ENCODE measurements at places on chromosomes 4 and X. TPM values are rescaled to one million over a fixed set of nuclear protein-coding genes. Genes with fewer than 3 reads are reported as not detected.

BMX gene
- total RNA-seq, result not detected

CLDN24 gene
- total RNA-seq, result not detected

DUSP21 gene
- total RNA-seq, result not detected

MAGEA10 gene
- not detected for total RNA-seq

CXCL11 gene
- 0.13 TPM for total RNA-seq

SGMS2 gene
- total RNA-seq, result 19.3 TPM

BRS3 gene
- not detected for total RNA-seq

ZC4H2 gene
- total RNA-seq, result 1.8 TPM

MMRN1 gene
- not detected for total RNA-seq

STK32B gene
- 14.9 TPM for total RNA-seq

LIMCH1 gene
- 34.0 TPM for total RNA-seq

ADAM29 gene
- total RNA-seq, result not detected

ANOS1 gene
- 0.20 TPM for total RNA-seq

TMPRSS11D gene
- total RNA-seq, result not detected

CCDC110 gene
- 0.34 TPM for total RNA-seq

FGF5 gene
- total RNA-seq, result 0.13 TPM

ASMT gene
- total RNA-seq, result 0.44 TPM

SPANXD gene
- total RNA-seq, result not detected

XAGE1B gene
- total RNA-seq, result 189 TPM

ARMCX4 gene
- 0.93 TPM for total RNA-seq

RRH gene
- total RNA-seq, result not detected

MID2 gene
- total RNA-seq, result 6.4 TPM

CNGA1 gene
- not detected for total RNA-seq

CPE gene
- total RNA-seq, result 2.3 TPM

CXCL8 gene
- 9.0 TPM for total RNA-seq

EXOC1L gene
- not detected for total RNA-seq

CT83 gene
- not detected for total RNA-seq

QRFPR gene
- not detected for total RNA-seq

PIR gene
- total RNA-seq, result 52.4 TPM

GYPA gene
- not detected for total RNA-seq

IL9R gene
- 0.19 TPM for total RNA-seq

CXCL5 gene
- 35.3 TPM for total RNA-seq

ITIH6 gene
- total RNA-seq, result not detected

MAGED4 gene
- 10.2 TPM for total RNA-seq

HSFX1 gene
- total RNA-seq, result 0.21 TPM

NDNF gene
- total RNA-seq, result not detected
